ENCODE measurements at places on chromosomes 11 and 22. TPM values are rescaled to one million over a fixed set of nuclear protein-coding genes. Genes with fewer than 3 reads are reported as not detected.

GRCh38 chr11:36854875-36855274 is 256.8 kb upstream of the RAG2 start:
- no peak overlapping the region for H3K27ac ChIP-seq
- no peaks in the 10 kb centered on the region for H3K36me3 ChIP-seq
- no peak for DNase-seq
- no peaks in the 10 kb centered on the region for H3K4me1 ChIP-seq
- H3K27me3 ChIP-seq, result no peaks in the 10 kb centered on the region

DNA sequence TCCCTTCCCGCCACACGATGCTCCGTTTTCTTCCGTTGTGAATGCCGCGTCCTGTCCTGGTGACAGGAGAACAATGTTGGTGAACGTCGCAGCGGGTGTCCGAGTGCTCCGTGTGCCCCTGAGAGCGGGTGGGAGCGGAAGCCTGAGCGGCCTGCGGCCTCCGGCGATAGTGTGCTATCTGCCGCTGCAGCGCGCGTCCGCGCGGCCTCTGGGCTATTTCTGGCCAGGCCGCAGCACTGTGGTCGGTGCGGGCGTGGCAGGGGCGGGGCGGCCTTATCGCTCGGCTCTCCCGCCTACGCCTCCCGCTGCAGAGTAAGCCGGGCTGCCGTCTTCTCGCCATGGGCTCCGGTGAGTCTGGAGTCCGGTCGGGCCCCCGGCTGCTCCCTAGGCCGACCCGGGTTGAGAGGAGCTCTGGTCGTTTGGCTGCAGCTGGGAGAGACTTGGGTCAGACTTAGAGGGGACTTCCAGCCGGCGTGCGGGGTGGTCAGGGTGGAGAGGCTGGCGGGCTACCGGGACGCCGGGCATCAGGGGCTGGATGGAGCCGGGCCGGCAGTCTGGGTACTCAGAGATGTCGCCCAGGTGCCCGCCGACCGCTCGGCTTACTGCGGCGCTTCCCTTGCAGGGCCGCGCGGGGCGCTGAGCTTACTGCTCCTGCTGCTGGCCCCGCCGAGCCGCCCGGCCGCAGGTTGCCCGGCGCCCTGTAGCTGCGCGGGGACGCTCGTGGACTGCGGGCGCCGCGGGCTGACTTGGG is at the start of gene GP1BB:
Gene GP1BB (plus strand): TSS at position 308 of the 751 bp plus-strand sequence. CDS start 31 bp downstream, at position 339.
- H3K36me3 ChIP-seq, result no peaks in the 10 kb centered on the region
- no peak for DNase-seq
- peaks cover 54% of the 10 kb centered on the region for H3K27me3 ChIP-seq
- peaks cover 26% of the 10 kb centered on the region for H3K4me1 ChIP-seq
- no peak within 1 kb of the TSS for H3K27ac ChIP-seq

- H3K4me3 ChIP-seq, result no peak overlapping the region
- H3K36me3 ChIP-seq, result peaks cover 28% of the 10 kb centered on the region
- H3K27ac ChIP-seq, result no peak overlapping the region
- no peak for DNase-seq
- no peaks in the 10 kb centered on the region for H3K27me3 ChIP-seq
These were observed 8.0 kb downstream of the MSANTD4 start for GRCh38 chr11:106014035-106014434.

The XKR3 gene
- not detected for total RNA-seq

The ANGPTL5 gene
- not detected for total RNA-seq
